Stimulated activated CD4-positive, alpha-beta T cell treated with anti-CD3 and anti-CD28 coated beads, Interleukin-4, amount 100 ng/mL, for 4 hours (primary cell): ENCODE measurements at places on chromosomes 3 and 15.

DNA sequence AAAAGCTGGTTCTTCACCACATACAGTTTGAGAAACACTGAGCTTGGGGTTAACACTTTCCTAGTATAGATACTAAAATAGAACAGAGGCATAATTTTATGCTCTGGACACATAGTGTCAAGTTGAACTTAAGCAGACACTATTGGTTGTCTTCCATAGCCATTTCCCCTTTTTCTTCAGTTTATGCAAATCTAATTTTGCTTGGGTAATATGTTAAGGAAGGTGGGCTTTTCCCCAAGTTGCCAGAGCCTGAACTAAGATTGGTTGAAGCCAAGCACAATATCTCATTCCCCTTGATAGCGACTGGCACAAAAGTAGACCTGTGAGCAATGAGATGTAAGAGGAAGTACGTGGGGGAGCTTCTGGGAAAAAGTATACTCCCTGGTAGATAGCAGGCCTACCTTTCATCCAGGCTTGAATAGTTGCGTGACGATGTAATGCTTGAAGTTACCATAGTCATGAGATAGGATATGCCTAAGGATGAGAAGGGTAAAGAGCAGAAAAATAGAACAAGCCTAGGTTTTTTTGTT is 4.5 kb upstream of the POPDC2 start:
- no peak for DNase-seq

DNA sequence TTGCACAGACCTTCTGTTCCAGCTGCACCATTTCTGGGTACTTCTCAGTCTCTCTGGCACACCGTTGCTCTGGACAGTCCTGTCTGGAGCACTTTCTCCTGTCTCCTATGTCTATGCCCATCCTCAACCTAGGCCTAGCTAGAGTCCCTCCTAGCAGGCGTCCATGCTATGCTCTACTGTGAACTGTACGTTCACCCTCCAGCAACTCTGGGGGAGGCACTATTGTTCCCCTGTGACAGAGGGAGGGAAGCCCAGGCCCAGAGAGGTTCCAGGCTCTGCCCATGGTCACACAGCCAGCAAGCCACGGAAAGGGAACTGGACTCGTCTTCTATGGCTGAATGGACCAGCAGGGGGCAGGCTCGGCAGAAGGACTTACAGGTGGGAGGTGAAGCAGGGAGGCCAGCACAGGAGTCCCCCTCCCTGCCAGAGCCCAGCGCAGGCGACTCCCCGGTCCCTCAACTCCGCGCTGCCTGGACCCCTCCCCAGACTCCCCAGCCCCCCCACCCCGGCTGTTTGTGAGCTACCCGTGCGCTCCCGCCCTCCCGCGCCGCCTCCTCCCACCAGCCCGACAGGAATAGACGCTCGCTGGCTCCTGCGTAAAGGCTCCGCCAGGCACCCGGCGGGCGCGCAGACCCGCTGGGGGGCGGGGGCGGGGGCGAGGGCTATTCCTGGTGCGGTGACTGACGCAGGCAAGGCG is 1.7 kb upstream of the LINGO1 start:
- peak; percentile 38 for DNase-seq

DNA sequence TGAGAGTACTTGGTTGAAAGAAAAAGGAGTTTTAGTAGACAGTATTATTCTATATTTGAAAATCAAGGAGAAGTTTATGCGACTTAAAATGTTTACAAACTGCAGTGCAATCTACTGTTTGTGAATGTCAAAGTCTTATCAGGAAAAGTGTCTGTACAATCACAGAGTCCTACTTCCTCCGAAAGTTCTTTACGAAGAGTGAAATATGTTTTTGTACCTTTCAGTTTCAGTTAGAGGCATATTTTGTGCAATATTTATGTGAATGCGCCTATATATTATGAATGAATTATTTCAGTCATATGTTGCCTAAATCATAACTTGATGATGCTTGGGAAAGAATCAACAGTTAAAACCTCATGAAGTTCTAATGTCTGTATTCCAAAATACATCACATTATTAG is 31.5 kb downstream of the NGRN start:
- DNase-seq, result no peak

- DNase-seq, result no peak
These were observed 14.0 kb upstream of the CCDC80 start for GRCh38 chr3:112654979-112655378.

GRCh38 chr3:3729261-3729660 is 70.0 kb upstream of the LRRN1 start:
- DNase-seq, result no peak

DNA sequence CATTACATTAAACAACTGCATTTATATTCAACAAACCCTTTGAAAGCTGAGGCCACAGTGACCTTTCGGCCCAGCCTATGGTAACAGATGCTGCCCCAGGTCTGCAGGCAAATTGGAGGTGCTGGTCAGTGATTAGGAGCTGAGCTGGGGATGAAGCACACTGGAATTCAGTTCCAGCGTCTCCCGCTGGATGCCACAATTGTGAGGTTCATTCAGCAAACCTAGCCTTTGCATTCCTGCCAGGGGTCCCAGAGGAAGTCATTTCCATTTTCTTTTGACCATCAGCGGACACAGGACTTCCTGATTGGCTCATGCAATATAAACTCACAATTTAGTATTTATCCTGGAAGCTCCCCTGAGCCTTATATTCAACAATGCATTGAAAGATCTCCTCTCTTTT is 89.5 kb downstream of the IL20RB start:
- no peak for DNase-seq

DNA sequence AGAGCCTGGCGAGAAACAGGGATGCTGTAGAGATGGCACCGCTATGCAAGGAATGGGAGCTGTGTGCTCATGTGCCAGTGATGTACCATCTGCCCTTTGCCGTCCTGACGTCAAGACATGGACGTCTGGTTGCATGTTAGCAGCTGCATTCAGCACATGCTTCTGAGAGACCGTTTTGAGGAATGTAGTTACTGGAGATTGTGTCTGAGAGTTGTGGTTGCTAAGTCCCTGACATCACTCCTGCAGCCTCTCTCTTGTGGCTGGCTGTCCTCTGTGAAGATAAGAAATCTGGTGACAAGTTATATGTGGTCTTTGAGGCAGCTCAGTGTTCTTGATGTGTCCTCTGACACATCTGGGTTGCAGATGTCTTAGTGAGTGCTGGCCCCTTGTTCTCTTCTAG is 165.1 kb downstream of the APBA2 start:
- no peak for DNase-seq

DNA sequence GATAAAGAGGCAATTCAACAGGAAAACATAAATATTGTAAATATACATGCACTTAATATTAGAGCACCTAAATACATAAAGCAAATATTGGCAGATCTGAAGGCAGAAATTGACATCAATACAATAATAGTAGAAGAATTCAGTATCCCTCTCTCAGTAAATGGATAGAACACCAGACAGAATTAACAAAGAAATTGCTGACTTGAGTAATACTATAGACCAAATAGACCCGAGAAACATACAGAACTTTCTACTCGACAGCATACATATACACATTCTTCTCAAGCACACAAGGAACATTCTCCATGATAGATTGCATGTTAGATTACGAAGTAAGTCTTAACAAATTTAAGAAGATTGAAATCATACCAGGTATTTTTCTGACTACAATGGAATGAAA is 50.2 kb downstream of the OXSM start:
- DNase-seq, result no peak

DNA sequence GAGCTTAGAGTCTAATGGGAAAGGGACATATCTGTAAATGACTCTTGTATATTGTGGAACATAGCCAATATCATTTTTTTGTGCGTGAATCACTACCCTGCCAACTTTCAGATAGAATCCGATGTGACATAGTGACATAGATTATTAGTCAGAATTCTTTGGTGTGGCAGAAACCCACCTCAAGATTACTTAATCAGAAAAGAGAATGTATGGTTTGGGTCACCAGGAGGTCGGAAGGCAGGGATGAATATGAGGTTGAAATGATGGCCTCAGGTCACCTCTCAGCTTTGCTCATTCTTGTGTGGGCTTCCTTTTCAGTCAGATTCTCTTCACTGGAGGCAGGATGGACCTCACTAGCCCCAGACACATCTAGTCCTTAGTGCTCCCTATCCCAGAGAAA is 41.4 kb downstream of the SNAPC5 start:
- no peak for DNase-seq

- no peak for DNase-seq
These were observed 28.4 kb downstream of the PCSK6 start for GRCh38 chr15:101461097-101461496.

DNA sequence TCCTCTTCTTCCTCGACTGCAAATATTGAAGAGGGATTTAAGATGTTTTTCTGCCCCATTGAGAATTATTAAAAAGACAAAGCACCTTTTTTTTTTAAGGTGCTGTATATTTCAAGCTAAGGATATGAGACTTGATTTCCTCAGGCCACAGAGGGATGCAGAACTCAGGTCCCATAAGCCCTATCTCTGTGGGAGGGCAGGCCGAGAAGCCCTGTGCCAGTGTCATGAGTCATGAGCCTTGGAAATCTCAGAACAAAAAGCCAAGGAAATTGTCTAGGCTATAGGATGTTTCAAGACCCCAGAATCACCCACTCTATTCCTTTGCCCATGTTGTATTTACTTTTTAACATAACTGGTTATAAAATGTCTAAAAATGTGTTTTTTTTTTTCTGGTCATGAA is 7.3 kb downstream of the ESYT3 start:
- no peak for DNase-seq

DNA sequence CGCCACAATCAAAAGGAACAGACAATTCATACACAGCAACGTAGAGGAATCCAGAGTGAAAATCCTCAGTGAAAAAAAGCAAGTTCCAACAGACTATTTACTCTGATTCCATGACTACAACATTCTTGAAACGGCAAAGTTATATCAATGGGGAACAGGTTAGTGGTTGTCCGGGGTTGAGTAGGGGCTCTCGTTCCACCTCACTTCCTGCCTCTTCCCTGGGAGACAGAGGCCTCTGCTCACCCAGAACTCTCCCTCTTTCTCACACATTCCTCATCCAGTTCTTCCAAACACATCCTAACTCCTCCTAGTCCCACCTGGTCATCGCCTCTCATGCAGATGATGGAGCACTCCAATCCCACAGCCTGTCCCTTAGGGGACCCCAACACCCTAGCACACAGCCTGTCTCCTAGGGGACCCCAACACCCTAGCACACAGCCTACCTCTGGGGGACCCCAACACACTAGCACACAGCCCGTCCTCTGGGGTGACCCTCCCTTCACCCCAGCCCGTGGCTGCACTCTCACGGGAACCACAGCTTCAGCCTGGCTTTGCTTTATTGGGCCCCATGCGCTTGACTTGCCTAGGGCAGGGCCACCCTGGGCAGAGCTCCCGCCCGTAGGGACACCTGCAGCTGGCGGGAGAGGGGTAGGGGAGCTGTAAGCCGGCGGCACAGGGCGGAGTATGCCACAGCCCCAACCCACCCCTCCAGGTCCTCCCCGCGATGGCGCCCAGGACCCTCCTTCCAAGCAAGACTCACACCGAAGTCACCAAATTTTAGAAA is 5.2 kb downstream of the OCA2 start:
- DNase-seq, result no peak

DNA sequence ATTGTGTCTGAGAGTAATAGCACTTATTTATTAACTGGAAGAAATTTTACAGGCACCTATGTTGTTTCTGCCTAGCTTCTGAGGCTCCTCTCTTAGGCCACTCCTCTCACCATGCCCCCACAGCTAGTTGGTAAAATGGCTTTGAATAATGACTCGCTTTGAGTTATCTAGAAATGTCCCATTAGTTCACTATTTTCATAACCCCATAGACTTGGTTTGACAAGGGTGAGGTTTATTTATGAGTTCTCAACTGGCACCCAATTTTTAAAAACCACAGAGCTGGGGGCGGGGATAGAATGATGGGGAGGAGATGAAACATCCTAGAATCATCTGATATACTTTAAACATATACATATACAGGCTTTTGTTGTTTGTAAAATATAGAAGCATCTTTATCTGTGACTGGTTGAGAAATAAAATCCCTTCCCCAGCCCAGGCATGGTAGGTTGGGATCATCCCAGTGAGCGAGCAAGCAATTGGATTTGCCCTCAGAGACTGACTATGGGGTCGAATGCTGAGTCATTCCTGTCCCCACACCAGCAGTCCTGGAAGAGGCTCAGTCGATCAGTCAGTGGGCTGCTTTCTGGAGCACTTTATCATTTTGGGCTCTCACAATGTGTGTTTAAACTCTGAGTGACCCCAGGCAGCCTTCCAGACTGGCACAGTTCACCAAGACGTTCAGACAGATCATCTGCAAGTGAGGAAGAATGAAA is 60.2 kb upstream of the TSEN2 start:
- DNase-seq, result no peak

GRCh38 chr3:15500107-15500724 is 21.3 kb downstream of the COLQ start:
- no peak for DNase-seq

- no peak for DNase-seq
These were observed 4.9 kb upstream of the MAGEF1 start for GRCh38 chr3:184716622-184717398.

GRCh38 chr15:46681901-46682300 is 1035.4 kb upstream of the SEMA6D start:
- DNase-seq, result no peak

GRCh38 chr3:111244760-111245159 is 173.1 kb downstream of the NECTIN3 start:
- DNase-seq, result no peak

- no peak for DNase-seq
These were observed at the start of gene TMEM40 for GRCh38 chr3:12759097-12759679. TMEM40 (minus strand) TSS chr3:12759259; CDS start chr3:12749832, 9,427 bp downstream.

GRCh38 chr15:84143753-84144314 is 91.7 kb upstream of the GOLGA6L4 start:
- no peak for DNase-seq

DNA sequence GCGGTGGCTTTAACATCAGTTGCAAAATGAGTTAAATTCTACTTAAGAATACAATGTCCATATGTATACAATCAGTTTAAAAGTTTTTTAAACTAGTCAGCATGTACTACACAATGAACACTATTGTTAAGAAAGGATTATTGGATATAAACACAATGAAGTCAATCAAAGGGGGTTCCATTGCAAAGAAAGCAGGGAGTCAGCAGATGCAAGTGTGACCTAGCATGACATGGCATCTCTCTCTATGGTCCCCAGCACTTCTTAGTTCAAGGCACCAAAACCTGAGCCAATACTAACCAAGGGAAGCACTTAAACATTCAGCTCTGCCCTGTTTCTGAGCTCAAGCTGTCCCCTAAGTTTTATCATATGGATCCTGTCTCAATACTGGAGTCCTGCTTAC is 17.0 kb downstream of the KLHL6 start:
- DNase-seq, result no peak

GRCh38 chr3:106830334-106830733 is 546.9 kb upstream of the CCDC54 start:
- no peak for DNase-seq

DNA sequence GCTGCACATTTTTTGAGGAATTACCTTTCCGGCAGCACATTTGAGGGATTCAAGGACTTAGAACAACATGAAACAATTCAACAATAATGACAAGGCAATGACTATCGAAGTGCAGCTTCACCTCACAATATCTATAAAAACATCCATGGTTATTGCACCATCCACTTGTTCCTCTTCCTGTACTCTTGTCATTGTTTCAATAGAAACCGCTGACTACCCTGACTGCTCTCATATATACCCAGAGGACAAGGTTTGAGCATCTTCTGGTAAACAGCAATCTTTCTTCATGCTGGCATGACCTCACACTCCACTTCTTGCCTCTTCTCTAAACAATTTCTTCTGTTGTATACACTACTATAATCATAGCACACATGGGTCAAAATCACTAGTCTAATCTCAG is 864.9 kb downstream of the FHIT start:
- DNase-seq, result no peak

- DNase-seq, result no peak
These were observed 360.7 kb downstream of the EPHB1 start for GRCh38 chr3:135155791-135156190.
